ENCODE measurements at places on chromosomes 1 and 21. TPM values are rescaled to one million over a fixed set of nuclear protein-coding genes. Genes with fewer than 3 reads are reported as not detected.
A peak's percentile ranks its signal among the peaks of the same experiment; 100 is the strongest.

DNA sequence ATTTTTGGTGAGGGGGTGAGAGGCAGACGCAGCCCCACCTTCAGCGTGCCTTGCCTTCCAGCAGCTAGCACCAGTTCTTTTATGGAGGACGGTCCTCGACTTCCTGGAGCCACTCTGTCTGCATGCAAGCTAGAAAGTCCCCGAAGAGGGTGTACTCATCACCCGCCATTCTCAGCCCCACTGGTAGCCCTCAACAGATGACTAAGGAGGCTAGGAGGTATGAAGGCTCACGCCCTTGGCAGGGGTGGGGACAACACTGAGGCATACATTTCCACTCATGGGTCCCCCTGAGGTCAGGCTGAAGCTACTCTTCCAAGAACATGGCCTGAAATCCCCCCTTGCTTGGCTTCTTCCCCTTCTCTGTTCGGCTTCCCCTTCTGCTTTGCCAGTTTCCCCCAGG, 8.9 kb upstream of the PTPRF start:
- DNase-seq, result no peak

Gene CCDC185
- total RNA-seq, result not detected

- DNase-seq, result peak; percentile 18
Measured at GRCh38 chr1:222464841-222465210, 83.1 kb downstream of the HHIPL2 start.

Gene OR2M3
- not detected for total RNA-seq

Gene TIAM1
- 0.17 TPM for total RNA-seq

Gene AADACL3
- not detected for total RNA-seq

Gene TBX15
- 2.9 TPM for total RNA-seq

Gene FCER1G
- total RNA-seq, result not detected

GRCh38 chr1:81654147-81654546, 146.6 kb upstream of the ADGRL2 start:
- DNase-seq, result peak; percentile 29

DNA sequence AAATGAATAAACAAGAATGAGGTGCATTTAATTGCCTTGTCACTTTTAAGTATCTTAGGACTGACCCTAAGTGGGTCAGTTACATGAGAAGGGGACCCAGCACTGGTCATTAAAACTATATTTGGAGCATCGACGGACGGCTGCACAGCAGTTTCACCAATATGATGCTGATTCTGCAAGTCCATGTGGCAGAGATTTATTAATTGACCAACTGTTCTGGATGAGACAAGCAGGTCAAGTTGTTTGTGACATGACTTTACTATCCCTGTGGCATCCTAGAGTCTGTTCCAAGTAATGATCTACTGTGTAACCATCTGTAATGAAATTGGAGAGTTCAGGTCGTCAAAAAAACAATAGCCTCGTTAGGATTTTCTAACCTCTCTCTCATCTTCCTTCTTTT, 9.5 kb downstream of the AMPD1 start:
- DNase-seq, result no peak

GRCh38 chr1:32818804-32819541, 1.5 kb downstream of the S100PBP start:
- no peak for DNase-seq

Gene DISP3
- total RNA-seq, result not detected

GRCh38 chr1:24413350-24414163, at the start of gene STPG1:
TSS of gene STPG1 (minus strand) at chr1:24413782. CDS start at chr1:24401388, 12,394 bp downstream.
- DNase-seq, result peak; percentile 86

Gene RSPH1
- total RNA-seq, result not detected

Gene TTC22
- 0.15 TPM for total RNA-seq

- peak; percentile 99 for DNase-seq
Measured at GRCh38 chr1:212595787-212596714, 12.5 kb upstream of the ATF3 start.

- DNase-seq, result no peak
Measured at GRCh38 chr1:244672946-244673682, 20.2 kb downstream of the DESI2 start.

DNA sequence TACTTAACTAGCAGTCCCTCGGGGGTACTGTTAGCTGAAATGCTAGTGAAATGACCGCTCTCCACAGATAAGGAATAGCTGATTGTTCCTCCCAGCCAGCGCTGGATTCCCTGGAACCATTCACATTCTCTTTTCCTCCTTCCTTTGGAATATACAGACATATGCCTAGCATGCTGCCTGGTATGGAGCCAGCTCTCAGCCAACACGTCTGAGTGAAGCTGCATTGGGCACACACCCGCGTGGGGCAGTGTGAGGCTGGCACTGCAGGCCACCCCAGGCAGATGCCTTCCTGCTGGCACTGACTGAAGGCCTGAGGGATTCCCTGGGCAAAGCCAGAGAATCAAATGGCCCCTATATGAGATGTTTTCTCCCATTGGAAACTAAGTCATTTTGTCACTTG, 66.7 kb downstream of the TLR5 start:
- no peak for DNase-seq

Gene ECE1
- 88.5 TPM for total RNA-seq

DNA sequence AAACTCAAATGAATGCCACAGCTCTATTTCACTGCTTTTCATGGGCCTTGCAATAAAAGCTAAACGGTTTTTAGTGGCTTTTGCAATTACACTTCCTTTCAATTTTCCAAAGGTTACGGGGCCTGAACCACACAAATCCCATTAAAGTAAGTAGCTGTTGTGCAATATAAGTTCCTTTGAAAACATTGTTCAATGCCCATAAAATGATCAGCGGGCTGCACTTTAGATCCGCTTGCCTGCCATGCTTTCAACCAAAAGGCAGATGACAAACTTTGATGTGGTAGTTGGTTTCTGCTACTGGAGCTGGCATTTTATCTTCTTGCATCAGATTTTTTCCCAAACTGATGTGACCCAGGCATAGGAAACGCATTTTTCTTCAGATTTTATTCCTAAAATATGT, 50.2 kb downstream of the PRRX1 start:
- DNase-seq, result peak; percentile 34

- peak; percentile 72 for DNase-seq
Measured at GRCh38 chr1:29271724-29272123, 35.4 kb downstream of the PTPRU start.

Gene ATP1A2
- total RNA-seq, result not detected

Gene OR2T2
- total RNA-seq, result not detected

DNA sequence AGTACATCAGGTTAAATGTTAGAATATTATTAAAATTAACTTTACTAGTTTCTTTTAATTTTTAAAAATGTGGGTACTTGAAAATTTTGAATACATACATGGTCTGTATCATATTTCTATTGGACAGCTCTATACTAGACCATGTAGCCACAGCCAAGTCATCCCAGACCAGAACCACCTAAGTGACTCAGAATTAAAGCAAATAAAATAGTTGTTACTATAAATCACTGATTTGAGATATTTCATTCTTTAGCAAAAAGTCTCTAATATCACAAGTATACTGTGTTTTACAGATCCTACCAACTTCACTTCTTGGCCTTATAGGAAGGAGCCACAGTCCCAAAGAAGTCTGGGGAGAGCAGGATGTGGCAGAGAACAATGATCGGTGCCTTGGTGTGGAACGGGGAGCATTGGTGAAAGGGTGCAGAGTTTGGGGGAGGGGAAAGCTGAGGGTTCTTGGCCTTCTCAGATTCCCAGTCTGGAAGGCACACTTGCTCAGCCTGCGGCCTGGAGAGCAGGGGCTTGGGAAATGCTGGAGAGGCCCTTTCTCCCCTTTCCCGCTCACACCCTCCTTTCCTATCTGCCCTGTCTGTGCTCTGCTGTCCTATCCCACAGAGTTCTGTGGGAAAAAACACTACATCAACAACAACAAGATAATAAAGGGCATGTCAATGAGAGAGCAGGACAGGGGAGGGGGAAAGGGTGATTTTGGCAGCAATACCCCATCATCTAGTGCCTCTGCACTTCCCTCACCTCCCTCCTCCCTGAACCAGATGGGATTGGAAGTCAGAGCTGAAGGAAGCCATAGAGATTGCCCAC, 122.1 kb downstream of the NGF start:
- DNase-seq, result peak; percentile 22

GRCh38 chr1:234326497-234327366, 46.5 kb upstream of the COA6 start:
- peak; percentile 57 for DNase-seq

- peak; percentile 96 for DNase-seq
Measured at GRCh38 chr1:230073371-230074035, 6.5 kb downstream of the GALNT2 start.

Gene MRPS15
- 132 TPM for total RNA-seq

GRCh38 chr1:58454385-58454784, 92.1 kb downstream of the OMA1 start:
- no peak for DNase-seq

DNA sequence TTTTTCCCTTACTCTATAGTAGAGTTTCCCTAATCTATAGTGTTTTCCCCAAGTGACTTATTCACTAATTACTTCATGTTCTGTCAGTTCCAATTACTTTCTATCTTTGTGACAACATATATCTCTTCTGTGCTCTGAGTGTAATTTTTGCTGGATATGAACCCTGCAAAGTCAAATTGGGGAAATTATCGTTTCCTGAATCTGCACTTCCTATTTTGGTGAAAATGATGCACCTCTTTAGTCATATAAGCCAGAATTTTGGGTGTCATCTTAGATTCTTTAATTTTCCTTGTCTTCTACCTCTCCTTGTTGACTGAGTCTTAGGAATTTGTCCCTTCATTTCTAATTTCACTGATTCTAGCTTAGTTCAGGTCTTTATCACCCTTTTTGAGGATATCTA, 33.4 kb upstream of the PRKACB start:
- DNase-seq, result no peak

DNA sequence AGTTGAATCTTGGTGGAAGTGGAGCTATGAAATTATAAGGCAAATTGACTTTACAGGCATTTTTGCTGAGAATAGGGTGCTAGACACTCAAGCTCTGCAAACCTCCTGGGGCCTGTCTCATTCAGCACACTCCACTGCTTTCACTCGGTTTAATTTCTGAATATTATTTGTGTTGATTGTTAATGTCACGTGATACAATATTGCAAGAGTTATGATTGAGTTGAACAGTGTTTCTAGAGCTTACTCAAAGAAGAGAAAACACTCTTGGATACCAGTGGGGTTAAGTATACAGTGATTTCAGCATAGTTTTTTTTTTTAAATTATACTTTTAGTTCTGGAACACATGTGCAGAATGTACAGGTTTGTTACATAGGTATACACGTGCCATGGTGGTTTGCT, 49.7 kb downstream of the C21orf91 start:
- DNase-seq, result no peak

- peak; percentile 32 for DNase-seq
Measured at GRCh38 chr1:111192658-111193519, 7.6 kb downstream of the DENND2D start.

DNA sequence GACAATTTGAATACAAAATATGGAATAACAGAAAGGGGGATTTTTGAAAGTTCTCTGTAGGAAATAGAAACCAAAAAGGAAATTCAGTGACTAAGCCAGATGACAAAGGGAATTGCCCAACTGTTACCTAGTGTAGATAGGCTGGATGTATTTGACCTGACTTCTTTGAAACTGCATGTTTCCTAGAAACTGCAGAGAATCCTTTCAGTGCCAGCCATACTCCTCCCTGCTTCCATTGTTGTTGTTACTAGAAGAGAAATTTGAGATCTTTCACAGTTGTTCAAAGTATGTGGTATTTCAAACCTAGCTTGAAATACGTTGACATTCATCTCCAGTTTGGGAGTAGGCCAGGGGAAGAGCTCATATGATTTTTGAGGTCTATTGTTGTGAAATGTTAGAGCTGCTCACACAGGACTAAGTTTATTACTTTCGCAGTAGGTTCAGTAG, 1.8 kb upstream of the GBP5 start:
- peak; percentile 89 for DNase-seq

DNA sequence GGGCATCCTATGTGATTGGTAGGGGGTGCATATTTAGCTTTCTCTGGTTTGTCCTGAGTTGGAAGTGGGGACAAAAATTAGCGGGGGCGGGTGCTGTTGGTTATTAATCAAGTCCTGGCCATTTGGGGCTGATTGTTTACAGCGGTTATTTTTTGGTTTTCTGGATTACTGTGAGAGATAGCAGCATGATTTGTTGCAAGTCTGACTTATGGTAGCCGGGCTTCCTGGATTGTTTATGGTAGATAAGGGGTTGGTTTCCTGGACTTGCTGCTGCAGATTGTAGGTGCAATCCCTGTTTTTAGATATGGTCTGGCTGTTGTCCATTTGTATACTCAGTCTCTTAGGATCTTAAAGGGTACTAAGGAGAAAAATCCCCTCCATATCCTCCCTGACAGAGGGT, 12.1 kb upstream of the PROK1 start:
- DNase-seq, result no peak

- no peak for DNase-seq
Measured at GRCh38 chr21:42068256-42068545, 2.9 kb upstream of the UMODL1 start.

All from M059J (cell line).